ENCODE measurements at places on chromosomes 6 and 20.

DNA sequence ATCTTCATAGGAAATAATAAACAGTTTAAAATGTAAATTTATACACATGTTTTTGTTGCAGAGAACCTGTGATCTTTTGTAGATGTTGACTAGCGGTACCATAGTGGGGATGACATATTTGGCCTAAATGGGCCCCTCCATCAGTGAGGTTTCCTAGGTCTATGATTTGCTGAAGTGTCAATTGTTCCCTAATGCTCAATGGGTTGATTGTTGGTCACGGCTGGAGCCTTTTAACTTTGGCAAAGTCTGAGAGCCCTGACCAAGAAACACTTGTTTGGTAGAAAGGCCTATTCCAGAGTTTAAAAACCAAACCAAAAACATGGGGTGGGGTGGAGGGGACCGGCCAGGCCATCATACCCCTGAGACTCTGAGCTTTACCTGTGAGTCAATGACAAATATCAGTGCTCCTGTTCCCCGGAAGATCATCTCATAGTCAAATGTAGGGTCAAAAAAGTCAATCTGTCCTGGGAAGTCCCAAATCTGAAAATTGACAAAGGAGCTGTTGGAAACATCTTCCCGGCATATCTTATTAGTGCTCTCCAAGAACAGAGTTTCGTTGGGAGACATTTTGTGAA lies 25.1 kb downstream of the RRAGD start:
- DNase-seq = no peak

DNA sequence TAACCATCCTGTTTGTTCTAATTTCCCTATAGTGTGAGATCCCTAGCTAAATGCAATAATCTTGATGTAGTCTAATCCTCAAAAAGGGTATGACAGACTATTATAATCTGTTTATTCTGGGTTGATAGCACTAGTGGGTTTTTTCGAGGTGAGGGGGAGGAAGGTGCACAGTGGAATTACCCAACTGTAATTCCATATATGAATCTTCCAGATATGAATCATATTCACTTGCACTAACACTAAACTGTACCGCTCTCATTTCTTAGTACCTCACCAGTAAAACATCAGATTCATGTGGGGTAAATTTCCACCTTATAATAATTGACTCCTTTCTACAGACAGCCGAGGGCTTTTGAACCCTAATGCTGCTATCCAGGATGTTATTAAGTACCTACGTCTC lies 16.5 kb downstream of the NCOA7 start:
- no peak for DNase-seq

DNA sequence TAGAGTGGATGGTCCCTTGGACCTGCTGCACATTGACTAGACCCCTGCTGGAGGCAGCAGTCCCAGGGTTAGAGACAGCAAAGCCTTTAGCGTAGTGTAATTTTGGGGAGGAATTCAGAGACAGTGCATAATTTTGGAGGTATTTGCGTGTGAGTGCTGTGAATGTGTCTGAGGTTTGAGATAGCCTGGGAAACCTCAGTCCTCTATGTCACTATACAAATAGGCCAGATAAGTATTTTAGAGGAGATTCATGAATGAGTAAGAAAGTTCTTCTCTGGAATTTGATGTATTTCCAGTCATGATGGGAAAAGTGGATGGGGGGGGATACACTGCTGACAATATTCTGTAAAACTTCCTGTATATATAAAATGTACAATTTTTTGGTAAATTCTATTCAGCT lies 25.8 kb upstream of the MTRF1L start:
- DNase-seq = no peak

DNA sequence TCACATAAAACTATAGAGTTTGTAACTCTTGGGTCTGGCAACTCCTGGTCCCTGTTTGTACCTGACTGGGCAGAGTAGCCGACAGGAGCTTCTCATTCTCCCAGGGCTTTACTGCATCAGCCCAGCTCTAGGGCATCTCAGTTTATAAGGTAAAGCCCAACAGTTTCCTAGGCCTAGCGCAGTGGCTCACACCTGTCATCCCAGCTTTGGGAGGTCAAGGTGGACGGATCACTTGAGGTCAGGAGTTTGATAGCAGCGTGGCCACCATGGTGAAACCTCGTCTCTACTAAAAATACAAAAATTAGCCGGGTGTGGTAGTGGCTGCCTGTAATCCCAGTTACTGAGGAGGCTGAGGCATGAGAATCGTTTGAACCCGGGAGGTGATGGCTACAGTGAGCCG lies 47.8 kb downstream of the ATP9A start:
- DNase-seq = no peak

DNA sequence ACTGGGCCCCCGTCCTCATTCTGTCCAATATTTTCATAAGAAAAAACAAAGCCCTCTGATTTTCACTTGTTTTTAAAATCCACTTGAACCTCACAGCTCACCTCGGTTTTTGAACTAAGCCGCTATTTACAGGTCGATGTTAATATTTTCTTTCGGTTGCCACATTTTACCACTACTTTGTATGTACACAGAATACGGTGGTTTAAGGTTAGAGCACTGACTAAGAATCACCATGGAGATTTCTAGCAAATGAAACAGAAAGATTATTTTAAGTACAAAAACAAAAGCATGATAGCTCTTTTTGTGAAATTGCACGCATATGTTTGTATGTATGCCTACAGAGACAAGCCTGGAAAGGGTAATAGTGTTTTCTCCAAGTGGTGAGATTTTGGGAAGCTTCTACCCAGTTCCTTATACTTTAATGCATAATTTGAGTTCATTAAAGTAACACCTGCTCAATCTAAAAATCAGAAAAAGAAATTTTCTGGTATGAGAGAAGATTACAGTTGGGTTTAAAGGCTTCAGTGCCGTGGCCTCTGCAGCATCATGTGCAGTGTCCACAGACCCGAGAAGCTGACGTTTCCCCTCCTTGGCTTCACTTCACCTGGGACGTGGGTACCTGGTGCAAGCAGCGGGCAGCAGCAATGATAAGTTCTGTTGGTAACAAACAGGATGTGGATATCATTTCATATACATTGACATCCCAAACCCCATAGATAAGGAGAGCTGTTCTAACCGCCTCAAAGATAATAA lies 144.0 kb downstream of the UST start:
- DNase-seq = peak; percentile 21

DNA sequence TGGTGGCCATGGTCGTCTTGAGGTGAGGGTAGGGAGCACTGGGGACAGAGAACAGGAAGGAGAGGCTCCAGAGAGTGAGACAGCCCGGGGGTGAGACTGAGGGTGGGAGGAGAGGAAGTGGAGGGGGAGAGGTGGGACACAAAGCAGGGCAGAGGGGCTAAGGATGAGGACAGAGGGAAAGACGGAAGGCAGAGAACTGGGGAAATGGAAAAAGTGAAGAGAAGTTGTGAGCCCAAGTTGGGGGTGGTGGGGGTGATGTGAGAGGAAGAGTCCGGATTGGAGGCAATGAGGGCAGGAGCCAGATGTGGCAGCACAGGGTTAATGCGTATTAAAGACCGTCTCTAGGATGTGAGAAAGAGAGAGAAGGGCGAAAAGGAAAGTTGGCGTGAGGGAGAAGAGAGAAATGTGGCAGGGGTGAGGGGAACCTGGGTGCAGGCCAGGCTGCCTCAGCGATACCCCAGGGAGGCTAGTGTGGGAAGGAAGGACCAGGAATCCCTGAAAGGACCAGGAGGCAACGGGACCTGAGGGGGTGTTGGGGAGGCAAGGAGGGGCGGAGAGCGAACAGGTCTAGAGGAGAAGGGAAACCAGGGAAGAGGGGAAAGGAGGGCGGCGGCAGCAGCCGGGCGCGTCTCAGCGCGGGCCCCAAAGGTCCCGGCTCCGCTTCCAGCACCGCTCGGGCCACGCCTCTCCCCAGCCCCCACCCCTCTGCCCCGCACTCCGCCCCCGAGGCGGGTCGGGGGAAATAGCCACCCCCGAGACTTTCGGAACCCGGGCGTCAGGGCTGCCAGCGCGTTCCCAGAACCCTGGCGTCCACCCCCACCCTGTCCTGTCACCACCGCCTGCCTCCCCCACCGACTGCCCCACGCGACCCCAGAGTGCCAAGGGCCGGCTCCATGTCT lies at the start of gene PPP1R18:
Gene PPP1R18, minus strand, starts transcription at position 637 of the 899 bp plus-strand sequence. Its CDS starts 627 bp downstream, at position 10.
- peak; percentile 73 for DNase-seq

DNA sequence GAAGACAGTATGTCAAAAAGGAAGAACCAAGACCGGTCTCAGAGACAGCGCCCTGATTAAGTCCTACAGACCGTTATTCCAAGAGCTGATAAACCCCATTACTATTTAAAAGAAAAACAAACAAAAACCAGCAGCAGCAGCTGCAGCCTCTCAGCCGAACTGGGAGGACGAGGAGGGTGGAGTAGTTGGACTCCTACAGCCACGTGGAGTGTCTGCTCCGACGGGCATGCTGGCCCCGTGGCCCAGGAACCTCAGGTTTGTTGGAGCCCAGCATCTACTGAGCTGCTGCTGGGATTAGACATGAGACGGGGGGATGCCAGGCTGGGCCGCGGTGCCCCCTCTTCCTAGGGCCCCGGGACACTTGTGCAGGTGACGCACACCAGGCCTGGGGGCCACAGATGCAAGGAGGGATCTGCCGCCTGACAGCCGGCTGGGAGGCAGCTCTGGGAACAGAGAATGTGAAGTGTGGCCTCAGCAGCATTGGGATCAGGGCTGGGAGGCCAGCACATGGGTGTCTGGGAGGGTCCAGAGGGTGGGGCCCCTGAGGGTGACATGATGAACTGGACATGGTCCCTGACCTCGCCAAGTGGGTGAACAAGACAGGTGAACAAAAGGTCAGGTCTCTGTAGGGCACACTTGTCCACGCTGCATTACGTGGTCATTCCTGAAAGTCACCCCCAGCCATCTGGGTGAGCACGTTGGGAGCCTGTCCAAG lies 2.9 kb upstream of the ZBTB46 start:
- no peak for DNase-seq
